ENCODE measurements at places on chromosomes 3 and 15.

DNA sequence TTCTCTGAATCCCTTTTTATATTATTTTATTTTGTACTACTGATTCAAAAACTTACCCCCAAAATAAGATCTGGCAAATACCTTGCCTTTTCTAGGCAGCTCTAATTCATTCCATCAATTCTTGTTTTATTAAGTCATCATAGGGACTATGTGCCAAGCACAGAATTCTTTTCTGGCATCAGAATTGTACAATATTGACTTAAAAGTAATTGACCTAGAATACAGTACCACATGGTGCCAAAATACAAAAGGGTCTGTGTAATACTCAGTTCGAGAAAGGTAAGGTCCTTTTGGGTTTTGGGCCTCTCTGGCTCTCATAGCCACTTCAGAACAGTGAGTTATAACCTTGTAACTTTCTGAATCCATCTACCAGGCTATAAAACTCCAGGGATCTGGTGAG, 46.2 kb downstream of the KBTBD8 start:
- no peak for DNase-seq

DNA sequence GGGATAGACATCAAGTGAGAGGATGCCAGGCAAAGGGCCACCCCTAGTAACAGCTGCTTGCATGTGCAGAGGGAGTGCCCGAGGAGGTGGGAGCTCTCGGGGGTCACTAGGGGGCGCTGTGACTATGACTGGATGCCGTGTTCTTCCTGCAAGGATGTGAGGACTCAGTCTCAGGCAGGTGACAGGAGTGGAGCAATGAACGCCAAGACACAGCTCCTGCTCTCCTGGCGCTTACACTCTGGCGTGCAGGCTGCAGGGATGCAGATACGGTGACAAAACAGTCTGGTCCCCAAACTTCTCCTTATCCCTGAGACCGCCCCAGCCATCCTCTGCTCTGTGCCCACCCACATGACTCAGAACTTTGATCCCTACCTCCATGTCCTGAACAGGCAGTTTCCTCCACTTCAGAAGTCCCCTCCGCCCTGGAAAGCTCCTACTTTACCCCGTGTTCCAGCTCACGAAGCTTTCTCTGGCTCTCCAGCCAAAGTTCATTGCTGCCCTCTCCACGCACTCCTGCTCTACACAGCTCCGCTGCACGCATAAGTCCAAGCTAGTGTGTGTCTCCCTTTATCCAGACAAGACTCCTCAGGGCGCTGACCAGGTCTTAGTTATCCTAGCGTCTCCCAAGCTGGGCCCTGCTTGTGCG, 14.7 kb downstream of the RHOV start:
- DNase-seq, result no peak

GRCh38 chr3:37303416-37303815, 129.0 kb upstream of the LRRFIP2 start:
- no peak for DNase-seq

DNA sequence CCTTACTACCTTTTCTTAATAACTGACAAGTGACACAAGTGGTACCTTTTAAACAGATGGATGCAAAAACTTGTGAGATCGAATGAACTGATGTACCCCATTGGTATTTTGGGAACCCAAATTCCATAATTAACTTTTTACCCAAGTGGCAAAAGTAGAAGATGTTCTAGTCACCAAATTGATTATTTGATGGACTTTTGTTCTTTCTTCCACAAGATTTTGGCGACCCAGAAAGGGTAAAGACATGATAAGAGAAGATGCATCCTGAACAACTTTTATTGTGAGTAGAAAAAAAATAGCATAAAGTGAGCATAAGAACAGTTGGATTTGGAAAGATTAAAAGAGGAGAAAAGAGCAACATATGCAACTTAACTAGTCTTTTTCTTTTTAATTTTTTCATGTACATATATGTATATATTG, 159.5 kb downstream of the TIGIT start:
- DNase-seq, result no peak

DNA sequence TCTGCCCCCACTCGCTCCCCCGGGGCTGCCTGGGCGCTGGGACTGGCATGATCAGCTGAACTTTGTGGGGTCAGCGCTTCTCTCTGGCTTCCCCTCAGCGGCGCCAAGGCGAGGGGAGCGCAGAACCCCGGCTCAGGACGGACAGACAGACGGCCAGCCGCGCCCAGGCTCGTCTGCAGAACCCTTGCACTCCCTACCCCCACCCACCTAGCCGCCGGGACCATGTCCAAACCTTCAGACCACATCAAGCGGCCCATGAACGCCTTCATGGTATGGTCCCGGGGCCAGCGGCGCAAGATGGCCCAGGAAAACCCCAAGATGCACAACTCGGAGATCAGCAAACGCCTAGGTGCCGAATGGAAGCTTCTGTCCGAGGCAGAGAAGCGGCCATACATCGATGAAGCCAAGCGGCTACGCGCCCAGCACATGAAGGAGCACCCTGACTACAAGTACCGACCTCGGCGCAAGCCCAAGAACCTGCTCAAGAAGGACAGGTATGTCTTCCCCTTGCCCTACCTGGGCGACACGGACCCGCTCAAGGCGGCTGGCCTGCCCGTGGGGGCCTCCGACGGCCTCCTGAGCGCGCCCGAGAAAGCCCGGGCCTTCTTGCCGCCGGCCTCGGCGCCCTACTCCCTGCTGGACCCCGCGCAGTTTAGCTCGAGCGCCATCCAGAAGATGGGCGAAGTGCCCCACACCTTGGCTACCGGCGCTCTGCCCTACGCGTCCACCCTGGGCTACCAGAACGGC, 621 bp downstream of the SOX14 start:
- DNase-seq, result no peak

DNA sequence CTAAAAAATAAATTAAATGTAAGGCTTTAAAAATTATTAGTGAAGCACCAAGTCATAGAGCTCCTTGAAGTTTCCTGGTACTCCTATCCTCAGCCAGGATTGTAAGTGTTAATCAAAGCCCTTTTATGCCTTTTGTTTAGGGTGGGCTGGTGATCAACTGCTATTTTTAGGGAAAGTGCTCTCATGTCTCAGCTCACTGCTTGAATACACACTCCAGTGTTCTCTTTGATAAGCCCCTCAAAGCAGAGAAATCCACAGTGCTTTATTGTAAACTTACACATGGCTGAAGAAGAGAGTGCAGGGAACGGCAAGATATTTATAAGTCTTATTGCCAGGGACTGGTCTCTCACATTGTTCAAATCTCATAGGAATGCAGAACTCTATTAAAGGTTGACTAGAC, 156.4 kb upstream of the AZI2 start:
- no peak for DNase-seq

GRCh38 chr15:34122771-34123183, 20.9 kb downstream of the PGBD4 start:
- no peak for DNase-seq

GRCh38 chr3:194773771-194774455, 88.2 kb downstream of the FAM43A start:
- no peak for DNase-seq

GRCh38 chr15:89028036-89028435, 60.2 kb upstream of the ABHD2 start:
- no peak for DNase-seq

DNA sequence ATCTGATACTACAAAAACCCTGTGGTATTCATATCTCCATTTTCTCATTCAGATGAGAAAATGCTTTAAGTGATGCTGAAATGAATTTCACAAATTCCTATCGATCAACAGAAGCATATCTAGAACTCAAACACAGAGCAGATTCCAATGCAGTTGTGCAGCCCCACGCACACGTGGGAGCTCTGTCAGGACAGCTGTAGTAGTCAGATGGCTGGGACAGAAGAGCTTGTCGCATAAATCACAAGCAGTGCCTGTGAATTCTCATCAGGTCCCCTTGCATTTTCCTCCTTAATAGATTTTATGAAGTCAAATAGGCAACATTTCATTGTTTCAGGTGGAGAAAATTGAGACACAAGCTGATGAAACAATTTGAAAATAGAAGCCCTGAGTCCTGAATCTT, 792.3 kb downstream of the AGBL1 start:
- no peak for DNase-seq

GRCh38 chr3:133487920-133488540, 85.5 kb upstream of the CDV3 start:
- no peak for DNase-seq

DNA sequence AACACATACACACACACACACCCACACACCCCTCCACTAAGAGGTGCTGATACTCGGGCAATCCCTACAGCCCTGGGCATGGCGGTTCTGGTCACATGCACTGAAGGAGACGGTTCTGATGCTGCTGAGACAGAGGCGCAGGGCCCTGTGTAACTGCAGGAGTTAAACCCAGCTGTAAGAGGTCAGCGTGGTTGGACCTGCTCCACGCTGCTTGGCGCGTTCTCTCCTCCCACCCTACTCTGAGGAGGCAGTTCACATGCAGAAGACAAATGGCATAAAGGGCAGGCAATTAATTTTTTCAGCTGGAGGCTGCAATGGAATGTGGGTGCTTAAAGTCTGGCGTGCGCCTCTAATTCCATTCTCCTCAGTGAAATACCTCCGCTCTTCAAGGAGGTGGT, 35.2 kb downstream of the GRK7 start:
- DNase-seq, result no peak

GRCh38 chr3:5553203-5553602, 365.7 kb downstream of the EDEM1 start:
- no peak for DNase-seq

GRCh38 chr3:25749031-25749581, 34.1 kb downstream of the NGLY1 start:
- DNase-seq, result no peak

DNA sequence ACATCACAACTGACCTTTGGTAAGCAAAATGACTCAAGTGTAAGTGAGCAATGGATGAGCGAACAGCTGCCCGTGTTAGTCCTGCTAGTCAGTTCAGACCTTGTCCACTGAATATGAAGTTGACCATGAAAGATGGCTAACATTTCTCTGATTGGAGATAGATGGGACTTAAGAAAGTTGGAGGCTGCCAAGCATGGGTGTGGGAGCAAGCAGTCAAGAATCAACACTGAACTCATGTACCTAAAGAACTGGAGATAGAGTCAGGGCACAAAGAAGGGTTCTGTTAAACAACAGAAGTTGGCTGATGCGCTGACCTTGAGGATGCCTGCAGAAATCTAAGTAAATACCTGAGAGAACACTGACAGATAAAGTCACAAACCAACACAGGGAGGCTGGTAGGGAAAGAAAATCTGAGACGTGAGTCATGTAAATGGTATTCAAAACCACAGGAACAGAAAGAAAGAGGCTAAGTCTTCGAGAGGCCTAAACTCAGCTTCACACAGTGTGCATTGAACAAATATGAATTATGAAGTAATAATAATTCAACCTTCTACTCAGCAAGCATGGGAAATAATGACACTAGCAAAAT, 30.7 kb upstream of the ANPEP start:
- DNase-seq, result no peak

DNA sequence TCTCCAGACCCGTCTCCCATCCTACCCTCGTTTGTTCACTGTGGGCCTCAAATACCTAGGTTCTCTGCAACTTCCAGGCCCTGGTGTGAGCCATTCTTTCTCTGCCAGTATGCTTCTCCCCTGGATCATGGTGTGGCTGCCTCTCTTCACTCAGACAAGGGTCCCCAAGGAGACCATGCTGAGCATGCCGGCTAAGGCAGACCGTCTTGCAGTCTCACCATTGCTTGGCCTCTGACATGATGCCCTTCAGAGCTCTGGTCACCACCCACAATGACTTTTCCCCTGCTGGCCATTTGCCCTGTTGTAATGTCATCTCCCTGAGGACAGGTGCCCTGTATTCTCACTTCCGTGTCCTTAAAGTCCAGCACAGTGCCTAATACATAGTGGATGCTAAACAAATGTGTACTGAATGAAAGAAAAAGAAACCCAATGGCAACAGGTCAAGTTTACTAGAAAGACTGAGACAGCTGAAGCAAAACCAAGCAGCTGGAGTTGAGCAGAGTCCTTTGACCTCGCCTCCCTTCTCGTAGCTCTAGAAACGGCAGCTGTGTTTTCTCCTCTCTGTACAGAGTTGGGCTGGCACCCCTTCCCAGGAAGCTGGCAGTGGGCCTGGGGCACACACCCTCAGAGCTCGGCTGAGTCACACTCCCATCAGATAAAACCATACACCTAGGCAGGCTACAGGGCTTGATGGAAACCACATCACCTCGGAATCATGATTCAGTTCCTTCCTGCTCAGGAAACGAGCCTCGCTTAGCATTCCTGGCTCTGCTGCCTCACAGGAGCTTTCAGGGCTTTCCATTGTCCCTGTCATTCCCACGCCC, 8.6 kb downstream of the TLR9 start:
- DNase-seq, result no peak

DNA sequence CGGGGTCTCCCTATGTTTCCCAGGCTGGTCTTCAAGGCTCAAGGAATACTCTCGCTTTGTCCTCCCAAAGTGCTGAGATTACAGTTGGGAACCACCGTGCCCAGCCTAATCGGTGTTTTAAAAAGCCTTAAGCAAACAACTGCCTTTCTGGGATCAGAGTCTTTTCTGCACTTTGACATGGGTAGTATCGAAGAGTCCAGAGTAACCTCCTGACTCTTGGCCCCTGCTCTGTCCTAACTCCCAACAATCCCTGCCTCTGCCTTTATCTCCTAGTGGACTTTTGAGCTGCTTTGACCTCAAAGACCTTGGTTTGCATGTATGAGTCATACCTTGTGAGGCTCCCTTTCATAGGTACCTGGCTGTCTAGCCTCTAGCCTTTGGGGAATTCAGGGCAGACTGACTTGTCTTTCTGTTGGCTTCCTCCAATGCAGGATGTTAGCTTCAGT, 21.0 kb upstream of the HACD2 start:
- no peak for DNase-seq

GRCh38 chr3:127216415-127217261, 23.7 kb downstream of the PRR23E start:
- no peak for DNase-seq

DNA sequence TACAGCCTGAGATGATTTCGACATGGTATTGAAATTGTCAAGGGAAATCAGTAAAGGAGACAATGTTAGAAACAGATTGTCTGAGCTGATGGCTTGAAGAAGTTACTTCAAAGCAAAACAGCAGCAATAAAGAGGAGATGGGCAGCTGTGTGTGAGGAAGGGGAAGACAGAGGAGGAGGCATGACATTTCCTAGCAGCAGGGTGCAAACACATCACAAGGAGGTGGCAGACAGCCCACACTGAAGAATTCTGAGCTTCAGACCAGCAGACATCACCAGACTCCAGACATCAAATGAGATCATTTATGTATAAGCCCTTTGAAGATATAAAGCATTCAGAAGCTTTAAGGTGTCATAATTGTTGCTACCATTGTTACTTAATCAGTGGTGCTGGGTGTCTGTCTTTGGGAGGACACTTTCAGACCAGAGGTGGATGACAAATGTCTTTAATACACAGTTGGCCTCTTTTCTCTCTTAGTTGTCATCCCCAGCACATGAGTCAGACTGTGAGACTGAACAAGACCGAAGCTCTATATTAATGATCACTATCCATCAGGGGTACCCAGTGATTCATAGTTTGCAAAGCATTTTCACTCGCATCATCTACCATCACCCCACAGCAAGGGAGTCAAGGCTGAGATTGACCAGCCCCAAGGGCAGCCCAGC, 203.9 kb downstream of the MINAR1 start:
- DNase-seq, result no peak

- no peak for DNase-seq
These were observed 124.5 kb downstream of the THSD4 start for GRCh38 chr15:71239592-71240364.

- DNase-seq, result no peak
These were observed 32.2 kb downstream of the ARPP21 start for GRCh38 chr3:35671483-35671882.

GRCh38 chr15:59360896-59361295, 11.8 kb downstream of the MYO1E start:
- DNase-seq, result no peak

- no peak for DNase-seq
These were observed 48.9 kb upstream of the POLR2M start for GRCh38 chr15:57657619-57658018.
